Activated naive CD8-positive, alpha-beta T cell treated with anti-CD3 and anti-CD28 coated beads, Interleukin-2, amount 10 ng/mL, durations not matched to agents 7 days and 5 days (primary cell): ENCODE measurements at places on chromosomes 7 and 10. TPM values are rescaled to one million over a fixed set of nuclear protein-coding genes. Genes with fewer than 3 reads are reported as not detected.

The HOXA9 gene
- not detected for total RNA-seq

The CBLL1 gene
- 52.1 TPM for total RNA-seq

DNA sequence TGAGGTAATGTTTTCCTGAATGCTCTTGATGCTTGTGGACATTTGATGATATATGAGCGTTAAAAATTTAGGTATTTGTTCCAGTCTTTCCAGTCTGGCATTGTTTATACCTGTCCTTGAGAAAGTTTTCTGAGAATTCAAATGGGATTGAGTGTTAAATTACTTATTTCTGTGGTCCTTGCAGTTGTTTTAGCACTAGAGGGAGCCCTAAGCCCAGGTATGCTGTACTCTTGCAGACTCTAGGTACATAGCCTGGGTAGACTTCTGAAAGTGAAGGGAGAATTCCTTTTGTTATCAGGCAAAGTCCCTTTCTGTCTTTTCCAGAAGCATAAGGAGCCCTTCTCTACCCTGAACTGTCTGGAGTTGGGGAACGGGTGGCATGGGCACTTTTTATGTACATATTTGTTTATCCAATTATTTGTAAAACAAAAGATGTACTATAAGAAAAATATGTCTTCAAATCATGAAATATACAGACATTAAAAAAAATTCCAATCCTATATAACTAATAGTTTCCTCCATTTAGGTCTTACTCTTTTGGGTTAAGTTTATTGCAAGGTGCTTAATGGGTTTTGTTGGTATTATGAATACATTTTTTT lies 262.1 kb downstream of the ATRNL1 start:
- no peak for DNase-seq

DNA sequence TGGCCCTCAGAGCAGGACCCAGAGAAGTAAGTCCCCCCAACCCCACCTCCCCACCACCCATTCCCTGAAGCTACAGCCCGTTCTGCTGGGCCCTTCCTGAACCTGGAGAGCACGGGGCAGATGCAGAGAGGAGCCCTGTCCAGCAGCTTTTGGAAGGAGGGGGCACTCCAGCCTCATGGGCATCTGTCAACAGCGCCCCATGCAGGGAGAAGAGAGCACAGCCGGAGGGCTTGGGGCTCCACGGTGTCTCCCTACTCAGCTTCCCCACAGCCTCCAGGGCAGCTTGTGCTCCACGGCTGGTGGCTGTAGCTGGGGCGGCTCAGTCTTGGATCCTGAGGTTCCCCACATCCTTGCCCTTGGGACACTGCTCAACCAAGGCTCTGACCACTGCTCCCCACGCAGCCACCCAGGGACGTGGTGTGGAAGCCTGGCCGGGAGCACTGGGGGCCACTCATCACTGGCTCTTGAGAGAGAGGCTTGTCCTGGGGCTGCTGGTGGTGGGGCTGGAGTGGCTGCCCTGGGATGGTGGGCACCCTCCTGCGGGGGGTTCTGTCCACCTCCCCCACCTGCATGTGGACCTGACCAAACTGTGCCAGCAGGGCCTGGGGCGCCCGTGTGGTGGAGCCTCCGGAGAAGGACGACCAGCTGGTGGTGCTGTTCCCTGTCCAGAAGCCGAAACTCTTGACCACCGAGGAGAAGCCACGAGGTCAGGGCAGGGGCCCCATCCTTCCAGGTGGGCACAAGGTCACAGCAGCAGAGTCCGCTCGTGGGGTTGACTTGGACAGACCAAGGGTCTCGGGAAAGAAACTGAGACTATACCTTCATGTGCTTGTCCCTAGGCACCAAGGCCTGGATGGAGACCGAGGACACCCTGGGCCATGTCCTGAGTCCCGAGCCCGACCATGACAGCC lies 4.5 kb downstream of the PRAP1 start:
- DNase-seq = no peak

DNA sequence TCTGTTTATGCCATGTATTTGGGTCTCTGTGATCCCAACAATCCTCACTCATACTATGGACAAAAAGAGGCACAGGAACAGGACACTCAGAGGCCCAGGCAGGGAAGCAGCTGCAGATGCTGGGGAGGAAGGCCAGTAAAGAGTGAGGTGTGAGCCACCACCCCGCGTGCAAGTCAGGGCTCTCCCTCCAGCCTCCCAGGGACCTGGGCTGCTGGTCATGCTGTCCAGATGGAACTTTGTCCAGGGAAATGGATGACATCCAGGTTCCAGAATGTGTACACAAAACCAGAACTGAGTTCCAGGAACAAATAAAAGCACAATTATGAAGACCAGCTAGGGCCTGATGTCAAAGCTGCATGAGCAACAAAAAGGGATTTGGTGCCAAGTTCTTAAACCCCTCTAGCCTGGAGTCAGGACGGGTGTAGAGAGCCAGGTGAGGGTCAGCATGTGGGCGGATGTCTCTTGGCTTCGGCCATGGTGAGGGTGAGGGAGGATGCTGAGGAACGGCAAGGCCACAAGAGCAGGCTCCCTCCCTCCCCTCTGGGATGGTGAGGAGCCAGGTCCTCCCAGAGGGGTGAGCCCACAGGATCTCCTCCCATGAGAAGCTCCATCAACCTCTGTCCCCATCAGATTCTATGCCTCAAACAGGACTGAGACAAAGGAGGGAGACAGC lies 739.7 kb downstream of the PARD3 start:
- no peak for DNase-seq

DNA sequence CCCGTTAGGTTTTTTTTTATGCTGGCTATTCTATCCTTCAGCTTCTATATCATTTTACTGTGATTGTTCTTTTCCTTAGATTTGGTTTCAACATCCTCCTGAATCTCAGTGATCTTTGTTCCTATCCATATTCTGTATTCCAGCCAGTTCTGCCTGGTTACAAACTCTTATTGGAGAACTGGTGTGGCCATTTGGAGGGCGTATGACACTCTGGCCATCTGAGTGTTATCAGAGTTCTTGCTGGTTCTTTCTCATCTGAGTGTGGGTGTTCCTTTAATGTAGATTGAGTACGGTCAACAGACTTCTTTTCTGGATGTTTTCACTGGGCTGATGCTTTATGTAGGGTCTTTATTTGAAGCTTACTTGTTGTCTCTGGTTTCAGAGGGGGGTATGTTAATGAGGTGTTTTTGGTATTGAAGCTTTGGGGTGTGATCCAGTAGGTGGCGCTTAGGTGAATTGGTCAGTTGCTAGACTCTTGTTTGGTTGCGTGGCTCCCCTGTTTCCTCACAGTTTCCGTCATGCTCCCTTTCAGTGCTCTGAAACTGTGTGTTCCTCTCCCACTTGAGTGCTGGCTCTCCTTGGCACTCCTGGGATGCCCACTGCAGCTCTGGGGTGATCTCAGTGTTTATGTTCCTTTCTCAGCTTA lies 80.7 kb downstream of the FANK1 start:
- no peak for DNase-seq
